AG09309 (cell line): ENCODE measurements at places on chromosomes 5 and 9.

DNA sequence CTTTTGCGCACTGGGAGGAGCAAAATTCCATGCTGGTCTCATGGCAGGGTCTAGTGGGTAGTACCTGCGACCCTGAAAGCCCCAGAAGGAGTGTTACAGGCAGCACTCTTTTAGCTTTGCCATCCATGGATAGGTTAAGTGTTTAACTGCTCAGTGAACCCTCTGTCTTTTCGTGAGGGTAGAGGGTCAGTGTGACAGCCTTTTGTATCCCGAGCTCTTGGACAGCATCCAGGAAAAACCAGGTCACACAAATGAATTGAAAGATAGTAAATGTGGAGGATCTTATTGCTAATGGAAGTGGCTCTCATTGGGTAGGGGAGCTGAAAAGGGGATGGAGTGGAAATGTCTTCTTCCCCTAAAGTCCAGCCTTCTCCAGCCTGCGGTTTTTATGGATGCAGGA is 57.8 kb upstream of the CCDC112 start:
- no peak for DNase-seq

- no peak for DNase-seq
These were observed 283.4 kb upstream of the ADRA1B start for GRCh38 chr5:159632866-159633265.

GRCh38 chr5:150317048-150318003 is 14.6 kb upstream of the ARSI start:
- peak; percentile 52 for DNase-seq

DNA sequence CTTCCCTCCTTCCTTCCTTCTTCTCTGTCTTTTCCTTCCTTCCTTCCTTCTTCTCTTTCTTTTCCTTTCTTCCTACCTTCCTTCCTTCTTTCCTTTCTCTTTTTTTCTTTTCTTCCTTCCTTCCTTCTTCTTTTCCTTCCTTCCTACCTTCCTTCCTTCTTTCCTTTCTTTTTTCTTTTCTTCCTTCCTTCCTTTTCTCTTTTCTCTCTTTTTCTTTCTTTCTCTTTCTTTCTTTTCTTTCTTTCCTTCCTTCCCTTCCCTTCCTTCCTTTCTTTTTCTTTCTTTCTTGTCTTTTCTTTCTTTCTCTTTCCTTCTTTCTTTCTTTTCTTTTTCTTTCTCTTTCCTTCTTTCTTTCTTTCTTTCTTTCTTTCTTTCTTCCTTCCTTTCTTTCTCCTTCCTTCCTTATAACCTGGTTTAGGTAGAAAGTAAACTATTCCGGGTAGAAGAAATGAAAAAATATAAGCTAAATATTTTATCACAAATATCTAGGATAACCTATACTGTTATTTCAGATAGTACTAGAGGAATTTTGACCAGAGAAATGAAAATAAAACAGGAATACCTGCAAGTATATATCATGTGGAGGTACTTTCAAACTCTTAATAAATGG is 1741.8 kb upstream of the CDH9 start:
- no peak for DNase-seq

DNA sequence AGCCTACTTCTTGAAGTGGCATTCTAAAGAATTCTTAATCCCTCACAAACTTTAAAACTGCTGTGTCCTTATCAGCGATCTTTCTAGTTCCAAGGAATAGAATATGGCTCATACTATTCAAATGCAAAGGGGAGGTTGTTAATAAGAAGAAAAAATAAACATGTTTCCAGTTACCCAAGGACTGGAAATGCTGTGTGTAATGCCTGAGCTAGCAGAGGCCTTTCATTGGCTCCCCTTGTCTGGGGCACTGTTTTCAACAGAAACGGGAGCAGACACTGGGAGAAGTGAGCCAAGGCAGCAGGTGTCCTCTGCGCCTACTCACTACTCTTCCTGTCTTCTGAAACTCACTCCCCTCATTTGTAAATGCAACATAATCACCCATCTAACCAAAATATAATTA is 253.0 kb downstream of the MARCHF11 start:
- no peak for DNase-seq

DNA sequence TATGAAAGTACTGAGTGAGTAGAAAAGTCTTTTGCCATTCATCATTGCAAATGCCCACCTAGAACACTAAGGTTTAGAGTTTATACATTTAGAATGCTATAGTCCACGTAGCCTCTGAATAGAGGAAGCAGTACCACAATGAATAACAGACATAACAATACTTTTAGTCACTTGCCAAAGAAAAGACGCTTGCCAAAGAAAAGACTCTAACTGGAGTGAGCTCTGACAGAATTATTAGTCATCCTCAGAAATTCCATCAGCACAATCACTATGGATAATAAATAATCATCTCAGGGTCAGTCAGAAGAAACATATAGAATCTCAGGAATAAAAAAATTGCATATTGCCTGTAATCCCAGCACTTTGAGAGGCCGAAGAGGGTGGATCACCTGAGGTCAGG is 168.5 kb upstream of the TARS1 start:
- DNase-seq: peak; percentile 78

- DNase-seq: no peak
These were observed 72.7 kb upstream of the ASS1 start for GRCh38 chr9:130372057-130372456.

- DNase-seq: no peak
These were observed 33.9 kb upstream of the ARHGAP26 start for GRCh38 chr5:142736247-142736632.
